HTR-8/SVneo (cell line): ENCODE measurements at places on chromosomes 5 and 9.

DNA sequence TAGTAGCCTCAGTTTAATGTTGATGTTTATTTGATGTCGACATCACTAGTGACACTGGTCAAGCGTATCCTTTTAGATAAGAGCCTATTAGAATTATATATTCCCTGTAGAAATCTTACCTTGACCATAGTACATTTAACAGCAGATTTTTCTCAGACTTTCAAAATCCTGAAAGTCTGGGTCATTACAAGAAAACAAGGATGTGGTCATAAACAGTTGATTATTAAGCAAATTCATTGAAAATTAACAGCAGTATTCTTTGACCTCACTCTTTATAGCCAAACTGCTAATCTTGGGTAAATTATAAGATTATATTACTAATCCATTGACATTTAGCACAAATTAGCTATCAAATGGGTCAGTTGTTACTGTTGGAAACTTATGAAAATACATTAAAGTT is 83.4 kb downstream of the GHR start:
- no peak for DNase-seq

DNA sequence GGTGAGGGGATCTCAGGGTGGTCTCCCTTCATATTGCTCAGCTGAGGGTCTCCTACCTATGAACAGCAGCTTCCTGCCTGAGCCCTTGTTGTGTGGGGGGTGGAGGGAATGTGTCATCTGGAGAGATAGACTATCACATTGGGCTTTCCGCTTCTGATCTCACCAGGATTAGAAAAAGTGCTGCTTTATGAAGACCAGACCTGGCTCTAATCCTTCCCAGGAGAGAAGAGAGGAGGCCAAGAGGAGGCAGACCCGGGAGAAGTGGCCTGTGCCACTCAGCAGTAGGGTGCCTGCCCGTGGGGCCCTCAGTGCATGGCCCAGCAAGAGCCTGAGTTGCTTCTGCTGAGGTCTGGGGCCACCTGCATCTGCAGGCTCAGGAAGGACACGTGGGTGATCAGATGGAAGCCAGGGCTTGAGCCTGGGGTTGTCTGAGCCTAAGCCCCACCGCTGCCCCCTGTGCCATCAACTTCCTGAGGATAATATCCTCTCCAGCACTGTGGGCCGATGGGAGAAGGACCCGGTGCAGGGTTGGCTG is 22.1 kb upstream of the COL5A1 start:
- no peak for DNase-seq

- no peak for DNase-seq
Measured at GRCh38 chr5:162096448-162096847, 28.9 kb downstream of the GABRG2 start.

GRCh38 chr5:135087950-135088349 is 53.9 kb upstream of the PITX1 start:
- no peak for DNase-seq

GRCh38 chr5:59367791-59368394 is 525.6 kb downstream of the PDE4D start:
- DNase-seq: peak; percentile 11

DNA sequence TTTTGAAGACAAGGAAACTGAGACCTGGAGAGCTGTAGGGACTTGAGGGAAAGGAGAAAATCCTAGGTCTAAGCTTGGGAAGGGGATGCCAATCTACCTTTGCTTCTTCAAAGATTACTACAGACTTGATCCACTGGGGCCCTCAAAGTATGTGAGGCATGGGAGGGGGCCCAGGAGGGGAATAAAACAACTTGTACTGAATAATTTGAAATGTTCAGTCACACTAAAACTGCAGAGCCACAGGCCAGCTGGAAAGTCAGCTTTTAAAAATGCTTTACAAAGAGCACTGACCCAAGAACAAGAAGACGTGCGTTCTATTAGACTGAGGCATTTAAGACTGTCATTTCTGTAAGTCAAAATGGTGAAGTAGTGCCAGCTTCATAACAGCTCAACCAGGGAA is 13.6 kb downstream of the IL33 start:
- no peak for DNase-seq

GRCh38 chr5:141345327-141345726 is 1.7 kb downstream of the PCDHGA3 start:
- no peak for DNase-seq

GRCh38 chr5:123170816-123171215 is 81.8 kb downstream of the PRDM6 start:
- DNase-seq: no peak

DNA sequence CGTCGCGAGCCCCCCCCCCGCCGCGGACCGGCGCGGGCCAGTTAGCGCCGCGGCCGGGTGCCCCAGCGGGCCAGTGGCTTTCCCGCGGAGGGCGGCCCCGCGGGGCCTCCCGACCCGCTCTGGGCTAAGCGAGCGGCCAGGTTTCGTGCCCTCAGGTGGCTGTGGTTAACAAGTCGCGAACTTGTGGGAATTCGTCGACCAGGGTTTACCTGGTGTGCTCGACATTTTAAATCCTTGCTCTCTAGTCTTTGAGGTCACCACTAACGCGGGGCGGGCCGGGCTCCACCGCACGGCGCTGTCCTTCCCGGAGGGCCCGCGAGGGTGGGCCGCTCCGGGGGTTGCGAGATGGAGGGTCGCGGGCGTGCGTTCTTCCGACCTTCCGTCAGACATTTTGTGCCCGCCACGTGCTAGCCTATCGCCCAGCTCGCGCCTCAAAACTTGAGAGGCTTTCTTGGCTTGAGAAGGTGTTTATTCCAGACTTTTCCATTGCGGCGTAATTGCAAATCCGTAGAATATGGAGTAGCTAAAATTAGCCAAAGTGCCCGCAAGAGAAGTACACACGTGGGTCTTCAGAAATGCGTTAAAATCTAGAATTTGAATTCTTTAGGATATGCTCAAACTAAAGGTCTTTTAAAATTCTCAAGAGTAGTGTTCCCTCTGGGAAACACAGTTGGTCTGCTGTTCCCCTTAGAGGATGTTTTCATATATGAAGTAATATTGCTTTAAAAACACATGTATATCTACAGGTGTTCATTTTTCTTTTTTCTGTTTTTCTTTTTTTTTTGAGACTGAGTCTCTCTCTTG is 2.1 kb downstream of the ANP32B start:
- DNase-seq: peak; percentile 20

DNA sequence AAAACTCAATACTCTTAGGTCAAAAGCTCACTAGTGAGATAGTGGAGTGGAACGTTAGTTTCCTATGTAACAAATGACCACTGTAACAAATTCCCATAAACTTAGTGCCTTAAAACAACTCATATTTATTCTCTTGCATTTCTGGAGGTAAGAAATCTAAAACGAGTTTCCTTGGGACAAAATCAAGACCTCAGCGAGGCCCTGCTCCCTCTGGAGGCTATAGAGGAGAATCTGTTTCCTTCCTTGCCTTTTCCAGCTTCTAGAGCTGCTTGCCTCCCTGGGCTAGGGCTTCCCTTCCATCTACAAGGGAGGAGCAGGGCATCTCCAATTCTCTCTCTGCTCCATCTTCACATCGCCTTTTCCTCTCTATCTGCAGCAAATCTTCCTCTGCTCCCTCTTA is 32.0 kb downstream of the SEMA5A start:
- peak; percentile 26 for DNase-seq

DNA sequence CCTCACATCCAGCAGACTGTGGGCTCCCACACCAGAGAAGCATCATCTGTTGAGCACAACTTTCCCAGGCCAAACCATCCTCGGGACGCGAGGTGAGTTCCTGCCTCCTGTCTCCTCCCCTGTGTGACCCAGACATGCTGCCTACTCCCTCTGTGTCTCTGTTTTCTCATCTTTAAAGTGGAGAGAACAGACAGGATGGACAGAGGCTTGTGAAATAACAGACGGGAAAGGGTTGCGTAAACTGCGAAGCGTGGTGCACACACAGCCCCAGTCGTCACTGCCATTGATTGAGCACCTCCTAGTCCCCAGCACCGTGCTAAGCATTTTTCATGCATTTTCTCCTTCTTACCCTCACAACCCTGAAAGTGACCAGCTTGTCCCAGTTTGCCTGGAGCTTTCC is 52.1 kb upstream of the LMX1B start:
- DNase-seq: no peak

GRCh38 chr9:7336356-7337065 is 463.1 kb downstream of the DMAC1 start:
- DNase-seq: no peak
